Mesothelial cell of epicardium (in vitro differentiated cells): ENCODE measurements at places on chromosomes 7 and 10. TPM values are rescaled to one million over a fixed set of nuclear protein-coding genes. Genes with fewer than 3 reads are reported as not detected.

- no peak for DNase-seq
Measured at GRCh38 chr7:16463949-16464715, 1.4 kb downstream of the SOSTDC1 start.

GRCh38 chr7:101935521-101936141 lies 118.2 kb downstream of the CUX1 start:
- no peak for DNase-seq

The ALDH18A1 gene
- total RNA-seq = 103 to 110 TPM (median 104 TPM) in 3 replicates

GRCh38 chr7:8564281-8564680 lies 130.9 kb downstream of the NXPH1 start:
- DNase-seq = no peak

DNA sequence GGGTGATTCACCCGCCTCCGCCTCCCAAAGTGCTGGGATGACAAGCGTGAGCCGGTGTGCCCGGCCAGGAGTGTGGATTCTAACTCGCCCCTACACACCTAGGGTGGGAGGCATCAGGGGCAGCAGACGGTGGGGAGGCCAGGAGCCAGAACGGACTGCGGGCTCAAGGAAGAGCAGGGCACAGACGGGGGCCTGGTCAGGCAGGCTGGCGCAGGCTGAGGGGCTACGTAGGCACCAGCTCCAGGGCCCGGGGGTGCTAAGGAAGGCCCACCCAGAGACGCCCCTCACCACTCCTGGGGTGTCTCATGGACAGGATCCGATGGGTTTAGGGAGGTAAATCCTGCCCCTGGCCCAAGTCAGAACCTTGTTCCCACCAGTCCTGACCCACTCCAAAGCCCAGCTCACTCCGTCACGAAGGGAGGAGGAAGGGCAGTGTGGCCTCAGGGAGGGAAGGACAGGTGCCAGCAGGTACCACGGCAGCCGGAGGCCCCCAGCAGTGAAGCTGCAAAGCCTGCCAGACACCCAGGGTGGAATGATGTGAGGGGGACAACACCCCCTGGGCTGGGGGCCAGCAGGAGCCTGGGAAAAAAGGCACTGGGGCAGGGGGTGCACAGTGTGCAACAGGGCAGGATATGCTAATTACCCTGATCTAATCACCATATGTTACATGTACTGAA lies 251.4 kb downstream of the MAD1L1 start:
- DNase-seq = no peak

The TRPV5 gene
- total RNA-seq = 0.18 to 0.56 TPM (median 0.29 TPM) in 3 replicates

The LMOD2 gene
- total RNA-seq = not detected in 3 replicates

GRCh38 chr7:42432644-42433043 lies 195.6 kb upstream of the GLI3 start:
- DNase-seq = no peak

- no peak for DNase-seq
Measured at GRCh38 chr10:71565284-71566000, 154.1 kb downstream of the C10orf105 start.

GRCh38 chr10:78931321-78932053 lies 137.3 kb upstream of the ZMIZ1 start:
- no peak for DNase-seq
